ENCODE measurements at places on chromosomes 5 and 9.
A peak's percentile ranks its signal among the peaks of the same experiment; 100 is the strongest.

GRCh38 chr9:7554699-7555098, 244.9 kb downstream of the DMAC1 start:
- no peak for DNase-seq

GRCh38 chr5:120690621-120691407, 226.7 kb downstream of the PRR16 start:
- DNase-seq, result no peak

- no peak for DNase-seq
Measured at GRCh38 chr5:155085282-155085989, 71.9 kb downstream of the KIF4B start.

DNA sequence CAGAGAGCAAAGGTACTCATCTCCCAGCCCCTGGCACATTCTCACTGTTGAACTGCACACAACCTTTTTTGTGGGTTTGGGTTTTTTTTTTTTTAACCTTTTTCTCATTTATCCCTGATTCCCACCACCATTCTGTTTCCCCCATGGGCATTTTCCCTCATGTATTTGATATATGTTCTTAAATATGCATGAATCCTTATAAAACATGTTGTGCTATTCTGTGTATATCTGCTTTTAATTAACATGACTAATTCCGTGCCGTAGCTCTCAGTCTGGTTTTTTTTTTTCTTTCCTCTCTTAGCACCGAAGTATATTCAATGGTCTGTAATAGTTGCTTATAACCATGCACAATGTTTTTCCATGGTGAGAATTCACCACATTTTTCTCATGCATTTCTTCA, 204.5 kb downstream of the RGS3 start:
- DNase-seq, result no peak

DNA sequence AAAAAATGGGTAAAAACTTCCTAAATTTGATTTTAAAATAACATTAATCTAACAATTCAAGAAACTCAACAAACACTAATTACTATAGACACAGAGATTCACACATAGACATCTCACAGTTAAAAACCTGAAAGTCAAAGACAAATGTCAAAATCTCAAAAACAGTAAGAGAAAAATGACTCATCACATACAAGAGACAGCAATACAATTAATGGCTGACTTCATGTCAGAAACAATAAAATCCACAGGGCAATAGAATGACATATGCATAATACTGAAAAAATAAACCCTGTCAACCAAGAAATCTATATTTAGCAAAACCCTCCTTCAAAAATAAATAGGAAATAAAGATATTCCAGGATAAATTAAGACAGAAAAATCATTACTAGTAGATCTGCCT, 200.4 kb downstream of the CEMIP2 start:
- no peak for DNase-seq

- no peak for DNase-seq
Measured at GRCh38 chr5:151700296-151700695, 13.6 kb upstream of the SPARC start.

- DNase-seq, result no peak
Measured at GRCh38 chr5:142872217-142872616, 102.0 kb downstream of the ARHGAP26 start.

DNA sequence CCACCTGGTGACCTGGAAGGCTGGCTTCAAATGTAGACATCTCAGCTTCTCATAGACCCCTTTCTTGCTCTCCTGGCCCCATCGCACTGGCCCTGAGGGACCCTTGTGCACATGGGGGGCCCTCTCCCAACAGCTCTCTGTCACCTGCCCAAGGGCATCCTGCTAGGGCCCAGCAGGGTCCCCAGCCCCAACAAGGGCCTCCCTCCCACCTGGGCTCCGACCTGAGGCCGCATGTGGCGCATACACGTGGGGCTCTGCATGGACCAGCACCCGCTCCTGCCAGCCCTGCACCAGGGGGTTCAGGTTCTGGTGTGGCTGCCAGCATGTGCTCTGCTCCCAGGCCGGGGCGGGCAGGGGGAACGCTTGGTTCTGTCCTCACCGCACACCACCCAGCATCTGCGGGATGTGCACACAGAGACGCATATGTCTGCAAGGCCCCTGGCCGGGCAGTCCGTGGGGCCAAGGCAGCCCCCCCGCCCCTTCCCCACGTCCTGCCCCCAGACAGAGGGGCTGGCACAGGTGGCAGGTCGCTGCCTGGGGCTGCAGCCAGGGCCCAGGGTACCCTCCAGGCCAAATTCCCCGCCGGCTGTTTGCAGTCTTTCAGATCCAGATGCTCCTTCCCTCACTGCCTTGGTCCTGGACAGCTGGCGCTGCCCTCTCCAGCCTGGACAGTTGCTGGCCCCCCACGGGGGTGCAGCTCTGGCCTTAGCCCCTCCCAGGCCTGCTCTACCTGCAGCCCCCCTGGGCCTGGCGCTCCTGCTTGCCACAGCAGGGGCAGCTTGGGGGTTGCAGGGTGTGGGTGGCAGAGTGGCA, 17.9 kb upstream of the NRARP start:
- no peak for DNase-seq

GRCh38 chr5:35470866-35471265, 146.8 kb upstream of the SPEF2 start:
- DNase-seq, result no peak

- DNase-seq, result no peak
Measured at GRCh38 chr9:127886401-127886972, 9.0 kb upstream of the AK1 start.

DNA sequence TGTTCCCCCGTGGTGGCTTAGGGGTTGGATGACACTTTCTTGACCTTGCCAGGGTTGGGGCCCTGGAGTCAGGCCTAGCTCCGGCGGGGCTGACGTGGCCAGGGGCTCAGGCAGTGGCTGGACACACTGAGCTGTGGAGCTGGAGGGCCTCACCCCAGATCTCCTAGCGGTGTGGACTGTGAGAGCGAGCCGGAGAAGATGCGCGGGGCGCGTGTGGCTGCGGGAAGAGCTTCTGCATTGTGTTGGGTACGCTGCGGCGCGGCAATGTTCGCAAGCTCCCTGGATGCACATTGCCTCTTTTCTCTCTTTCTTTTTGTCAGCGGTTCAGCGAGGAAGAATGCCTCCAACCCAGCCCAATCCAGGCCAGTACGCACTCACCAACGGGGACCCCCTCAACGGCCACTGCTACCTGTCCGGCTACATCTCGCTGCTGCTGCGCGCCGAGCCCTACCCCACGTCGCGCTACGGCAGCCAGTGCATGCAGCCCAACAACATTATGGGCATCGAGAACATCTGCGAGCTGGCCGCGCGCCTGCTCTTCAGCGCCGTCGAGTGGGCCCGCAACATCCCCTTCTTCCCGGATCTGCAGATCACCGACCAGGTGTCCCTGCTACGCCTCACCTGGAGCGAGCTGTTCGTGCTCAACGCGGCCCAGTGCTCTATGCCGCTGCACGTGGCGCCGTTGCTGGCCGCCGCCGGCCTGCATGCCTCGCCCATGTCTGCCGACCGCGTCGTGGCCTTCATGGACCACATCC, 4.8 kb downstream of the NR2F1 start:
- no peak for DNase-seq

DNA sequence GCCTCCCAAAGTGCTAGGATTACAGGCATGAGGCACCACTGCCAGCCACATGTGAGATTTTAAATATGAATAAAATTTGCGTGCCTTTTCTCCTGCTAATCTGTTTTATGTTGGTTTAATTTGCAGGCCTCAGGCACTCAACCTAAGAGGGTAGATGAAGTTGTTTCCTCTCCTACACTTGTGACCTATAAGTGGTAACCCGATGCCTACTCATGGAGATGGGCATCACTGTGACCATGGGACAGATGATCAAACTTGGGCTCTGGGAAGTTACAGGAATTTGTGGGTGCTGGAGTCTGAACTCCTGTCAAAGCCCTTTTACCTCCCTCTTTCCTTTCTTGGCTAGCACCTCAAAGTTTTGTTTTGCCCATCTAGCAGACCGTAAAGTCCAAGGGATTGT, 1.1 kb downstream of the SLC28A3 start:
- no peak for DNase-seq

DNA sequence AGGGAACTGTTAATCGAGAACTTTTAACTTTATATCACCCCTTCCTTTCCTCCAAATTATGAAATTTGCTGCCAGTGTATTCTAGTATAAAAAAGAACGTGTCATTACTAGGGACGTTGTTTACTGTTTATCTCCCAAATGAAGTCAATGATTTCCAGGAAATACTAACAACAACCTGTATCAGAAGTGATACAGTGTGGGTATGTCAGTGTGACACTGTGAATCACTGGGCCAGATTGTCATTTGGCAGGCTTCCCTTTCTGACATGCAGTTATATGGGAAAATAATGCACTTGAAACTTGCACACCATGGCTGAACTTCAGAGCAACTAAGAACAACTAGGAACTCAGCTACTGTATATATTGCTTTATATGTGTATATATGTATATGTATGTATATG, 12.6 kb downstream of the ZNF462 start:
- no peak for DNase-seq

GRCh38 chr5:63686181-63686580, 276.1 kb downstream of the HTR1A start:
- DNase-seq, result no peak

DNA sequence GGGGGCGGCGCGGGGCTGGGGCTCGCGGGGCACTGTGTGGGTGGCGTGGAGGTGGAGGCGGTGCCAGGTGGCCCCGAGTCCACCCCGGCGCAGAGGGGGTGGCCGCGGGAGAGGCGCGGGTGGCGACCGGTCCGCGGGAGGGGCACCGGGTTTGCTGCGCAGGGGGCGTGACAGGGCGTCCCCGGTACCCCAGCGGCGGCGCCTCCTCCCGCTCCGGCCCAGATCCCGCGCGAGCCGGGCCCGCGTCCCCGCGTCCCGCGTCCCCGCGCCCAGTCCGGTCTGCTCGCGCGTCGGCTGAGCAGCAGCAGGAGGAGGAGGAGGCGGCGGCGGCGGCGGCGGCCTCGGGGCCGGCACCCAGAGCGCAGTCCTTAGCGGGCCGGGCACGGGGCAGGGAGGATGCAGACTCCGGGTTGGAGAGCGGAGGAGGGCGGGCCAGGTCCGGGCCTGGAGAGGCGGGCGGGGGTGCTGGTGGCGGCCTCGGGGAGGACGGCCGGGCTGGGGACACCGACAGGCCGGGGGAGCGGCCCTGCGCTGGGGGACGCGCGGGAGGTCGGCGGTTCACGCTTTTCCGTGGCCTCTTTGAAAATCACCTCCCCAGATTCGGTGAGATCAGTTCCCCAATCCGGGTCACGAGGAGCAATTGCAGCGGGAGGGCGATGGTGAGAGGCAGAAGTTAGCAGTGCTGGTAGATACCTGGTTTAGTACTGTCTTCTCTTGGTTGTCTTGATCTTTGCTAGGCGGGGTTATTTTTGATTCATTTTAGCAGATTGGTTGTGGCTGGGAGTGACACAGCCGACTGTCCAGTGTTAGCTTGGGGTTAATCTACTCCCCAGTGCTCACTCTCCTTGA, 1.7 kb downstream of the TRIO start:
- DNase-seq, result peak; percentile 45

DNA sequence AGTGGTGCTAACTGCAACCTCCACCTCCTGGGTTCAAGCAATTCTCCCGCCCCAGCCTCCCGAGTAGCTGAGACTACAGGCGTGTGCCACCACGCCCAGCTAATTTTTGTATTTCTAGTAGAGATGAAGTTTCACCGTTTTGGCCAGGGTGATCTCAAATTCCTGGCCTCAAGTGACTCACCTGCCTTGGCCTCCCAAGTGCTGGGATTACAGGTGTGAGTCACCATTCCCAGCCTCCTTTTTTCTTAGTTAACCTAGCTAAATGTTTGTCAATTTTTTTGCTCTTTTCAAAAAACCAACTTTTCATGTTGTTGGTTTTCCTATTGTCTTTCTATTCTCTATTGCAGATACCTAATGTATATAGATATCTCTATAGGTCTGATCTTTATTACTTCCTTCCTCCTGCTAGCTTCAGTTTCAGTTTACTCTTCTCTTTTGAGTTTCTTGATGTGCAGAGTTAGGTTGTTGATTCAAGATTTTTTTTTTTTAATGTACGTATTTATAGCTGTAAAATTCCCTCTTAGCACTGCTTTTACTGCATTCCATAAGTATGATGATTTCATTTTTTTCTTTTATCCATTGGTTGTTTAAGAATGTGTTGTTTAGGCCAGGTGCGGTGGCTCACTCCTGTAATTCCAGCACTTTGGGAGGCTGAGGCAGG, 32.9 kb downstream of the FGD3 start:
- no peak for DNase-seq

- no peak for DNase-seq
Measured at GRCh38 chr9:505741-506059, 291.0 kb downstream of the DOCK8 start.

DNA sequence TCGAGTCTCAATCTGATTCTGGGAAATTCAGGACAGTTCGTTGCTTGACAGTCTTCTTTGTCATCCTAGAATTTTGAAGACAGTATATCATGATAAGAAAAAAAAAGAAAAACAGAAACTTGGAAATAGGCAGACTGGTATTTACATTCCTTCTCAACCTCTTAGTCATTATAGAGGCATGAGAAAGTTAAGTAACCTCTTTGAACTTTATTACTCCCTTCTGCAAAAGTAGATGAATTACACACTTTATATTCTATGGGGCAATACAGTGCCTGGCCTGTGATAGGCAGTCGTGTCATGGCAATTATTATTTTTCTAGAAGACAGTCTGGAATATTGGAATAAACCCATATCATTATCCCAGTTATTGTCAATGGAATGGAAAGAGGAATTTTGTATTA, 828.9 kb downstream of the TLR4 start:
- no peak for DNase-seq

GRCh38 chr5:122129306-122129705, at the start of gene ZNF474:
Gene ZNF474 (plus strand): TSS chr5:122129546. CDS start chr5:122151991, 22,445 bp downstream.
- no peak for DNase-seq

- DNase-seq, result no peak
Measured at GRCh38 chr5:60349891-60350415, 350.0 kb downstream of the DEPDC1B start.

DNA sequence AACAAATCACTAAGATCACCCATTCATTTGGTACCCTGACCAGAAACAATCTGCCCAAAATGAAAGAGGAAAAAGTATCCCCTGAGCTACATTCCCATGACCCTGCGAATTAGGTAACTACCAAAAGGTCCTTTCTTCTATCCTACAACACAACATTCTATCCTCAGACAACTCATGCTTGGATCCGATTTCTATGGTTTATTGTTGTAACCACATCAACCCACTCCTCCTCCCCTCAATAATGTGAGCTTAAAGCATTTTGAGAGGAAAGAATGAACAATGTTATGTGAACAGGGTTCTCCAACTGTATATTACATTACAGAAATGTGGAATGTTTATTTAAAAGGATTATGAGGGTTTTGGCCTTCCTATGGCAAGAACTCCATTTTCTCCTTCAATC, 4.0 kb downstream of the SLC35D2 start:
- no peak for DNase-seq

- DNase-seq, result no peak
Measured at GRCh38 chr9:89439571-89439970, 58.3 kb downstream of the SEMA4D start.

GRCh38 chr5:173497685-173498084, 118.8 kb downstream of the BOD1 start:
- no peak for DNase-seq

GRCh38 chr5:154544646-154545045, 66.6 kb upstream of the HAND1 start:
- DNase-seq, result peak; percentile 32

DNA sequence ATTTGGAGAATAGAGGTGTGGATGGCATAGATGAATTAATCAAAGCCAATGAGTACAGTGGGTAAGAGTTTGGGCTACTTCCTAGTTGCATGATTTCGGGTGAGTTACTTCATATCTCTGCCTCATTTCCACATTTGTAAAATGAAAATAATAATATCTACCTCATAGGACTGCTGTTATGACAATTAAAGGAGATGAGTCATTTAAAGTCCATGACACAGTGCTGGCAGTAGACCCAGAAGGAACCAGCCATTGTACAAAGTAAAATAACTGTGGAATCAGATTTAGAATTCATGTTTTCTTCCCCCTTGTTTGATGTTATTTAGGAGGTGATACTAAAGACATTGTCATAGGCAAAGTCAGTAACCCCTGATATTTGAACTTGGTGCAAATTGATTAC, 139.5 kb upstream of the SLC27A6 start:
- DNase-seq, result no peak

Data from inflammatory macrophage treated with lipopolysaccharide for 1 hour (primary cell).